Effector CD8-positive, alpha-beta T cell (primary cell): ENCODE measurements at places on chromosomes 2 and 18.

DNA sequence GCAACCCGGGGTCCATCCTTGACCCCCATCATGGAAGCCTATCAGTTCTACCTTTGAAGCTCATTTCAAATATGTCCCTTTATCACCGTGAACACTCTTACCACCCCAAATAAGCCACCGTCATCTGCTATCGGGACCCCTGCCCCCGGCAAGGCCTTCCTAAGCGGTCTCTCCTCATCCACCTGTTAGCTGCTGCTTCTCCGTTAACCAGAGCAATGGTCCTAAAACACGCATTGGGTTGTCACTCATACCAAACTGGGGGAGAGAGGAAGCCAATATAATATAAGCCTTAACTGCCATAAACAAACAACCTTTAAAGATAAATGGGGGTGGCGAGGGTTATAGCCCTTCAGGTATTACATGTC, 680 bp downstream of the ASNSD1 start:
- no peak for DNase-seq

DNA sequence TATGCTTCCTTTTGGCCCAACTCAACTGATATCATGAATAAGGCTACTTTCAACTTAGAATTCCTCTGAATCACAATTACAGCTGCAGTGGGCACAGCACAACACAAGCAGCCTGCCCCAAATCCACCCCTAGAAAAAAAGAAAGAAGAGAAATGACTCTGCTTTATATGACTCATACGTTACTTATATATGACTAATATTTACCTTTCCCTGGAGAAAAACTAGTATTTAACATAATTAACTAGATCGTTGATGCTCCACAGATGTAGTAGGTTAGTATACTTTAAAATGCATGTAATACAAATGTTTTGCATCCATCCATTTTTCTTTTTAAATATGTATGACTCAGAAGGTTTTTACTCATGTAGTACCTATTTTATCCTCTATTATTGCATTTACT, 133.3 kb upstream of the UNC80 start:
- no peak for DNase-seq

GRCh38 chr2:218345491-218346236, 11.0 kb upstream of the CATIP start:
- no peak for DNase-seq

- DNase-seq = no peak
These were observed 66.0 kb upstream of the ACSL3 start for GRCh38 chr2:222794585-222795449.

- DNase-seq = no peak
These were observed 42.9 kb downstream of the ZNF385B start for GRCh38 chr2:179818546-179818945.

DNA sequence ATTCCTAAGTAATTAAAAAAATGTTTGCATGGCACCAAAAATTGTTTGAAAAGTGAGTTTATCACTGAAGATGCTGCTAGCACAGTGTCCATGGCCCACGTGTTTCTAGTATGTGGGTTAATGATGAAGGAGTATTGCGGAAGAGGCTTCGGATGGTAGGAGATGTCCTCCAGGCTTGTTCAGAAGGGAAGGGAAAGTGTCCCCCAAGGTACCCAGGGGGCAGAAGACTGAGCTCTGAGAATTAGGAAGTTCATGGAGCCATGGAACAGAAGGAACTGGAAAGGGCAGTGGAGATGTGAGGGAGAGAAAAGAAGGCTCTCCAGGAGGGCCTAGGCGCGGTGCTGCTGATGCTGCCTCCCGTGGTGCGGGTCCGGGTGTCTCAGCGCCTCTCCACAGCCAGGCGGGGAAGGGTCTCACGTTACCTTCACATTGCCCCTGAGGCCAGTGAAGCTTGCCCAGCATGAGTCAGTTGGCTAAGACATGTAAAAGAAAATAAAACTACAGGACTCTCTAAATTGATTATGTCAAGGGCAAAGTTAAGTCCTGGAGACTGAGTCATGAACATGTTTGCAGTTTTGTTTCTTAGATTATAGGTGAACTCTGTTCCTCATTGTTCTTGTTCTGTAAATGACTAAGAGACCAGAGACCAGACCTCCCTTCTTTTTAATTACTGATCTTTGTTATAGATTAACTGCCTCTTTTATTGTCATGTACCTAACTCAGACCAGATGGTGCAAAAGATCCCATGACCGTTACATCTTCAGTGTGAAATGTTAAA, 89.0 kb downstream of the MTCL1 start:
- no peak for DNase-seq

GRCh38 chr18:73544032-73544431, 603.6 kb downstream of the FBXO15 start:
- no peak for DNase-seq

DNA sequence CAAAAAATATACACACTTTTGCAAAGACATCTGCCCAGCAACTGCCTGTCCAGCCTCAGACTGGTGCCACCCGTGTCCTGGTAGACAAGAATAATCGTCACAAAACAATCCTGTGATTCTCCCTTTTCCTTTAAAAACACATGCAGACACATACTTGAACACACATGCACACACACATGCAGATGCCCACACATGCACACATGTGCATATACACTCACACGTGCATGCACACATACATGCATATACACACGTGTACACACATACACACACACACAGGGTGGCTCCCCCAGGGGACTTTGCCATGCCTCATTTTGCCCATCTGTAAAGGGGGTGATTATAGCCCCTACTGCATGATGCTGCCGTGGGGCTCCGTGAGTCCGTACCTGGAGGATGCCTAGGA, 24.9 kb upstream of the ALPP start:
- no peak for DNase-seq

- DNase-seq = no peak
These were observed 346.6 kb downstream of the FSIP2 start for GRCh38 chr2:186085226-186085625.

GRCh38 chr2:31171142-31171541, 32.9 kb upstream of the GALNT14 start:
- no peak for DNase-seq

DNA sequence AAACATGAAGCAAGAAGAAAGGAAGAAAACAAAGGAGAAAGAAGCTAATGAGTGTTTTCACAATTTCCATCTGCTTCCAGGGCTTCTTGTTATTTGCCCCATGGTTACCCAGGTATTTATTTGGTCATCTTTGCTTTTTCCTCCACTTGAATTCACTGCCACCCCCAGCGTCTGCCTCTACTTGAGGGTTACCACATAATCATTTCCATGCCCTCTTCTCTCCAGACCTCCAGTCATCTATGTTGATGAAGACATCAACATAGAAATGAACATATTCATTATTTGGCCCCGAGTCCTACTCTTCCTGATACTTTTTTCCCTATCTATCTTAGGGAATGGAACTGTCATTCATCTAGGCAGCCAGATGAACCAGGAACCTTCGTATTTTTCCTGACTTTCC, 133.6 kb upstream of the CAVIN2 start:
- DNase-seq = no peak

GRCh38 chr2:112295407-112296078, 20.1 kb downstream of the ZC3H6 start:
- no peak for DNase-seq

DNA sequence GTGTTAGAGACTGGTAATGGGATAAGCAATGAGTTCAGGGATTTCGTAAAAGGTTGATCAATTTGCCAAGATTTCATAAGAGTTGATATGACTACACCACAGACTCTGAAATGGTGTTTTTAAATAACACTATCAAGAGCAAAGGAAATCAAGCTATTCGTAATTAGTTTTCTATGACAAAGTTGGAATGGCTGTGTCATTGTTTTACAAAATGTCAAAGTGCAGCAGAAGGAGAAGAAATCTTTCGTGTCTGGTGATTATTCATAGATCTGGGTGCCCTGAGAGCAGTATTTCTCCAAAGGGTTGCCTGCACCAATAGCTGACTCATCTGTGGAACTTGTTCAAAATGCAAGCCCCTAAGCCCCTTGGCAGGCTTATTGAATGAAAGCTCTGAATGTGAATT, 70.1 kb downstream of the NABP1 start:
- DNase-seq = no peak

GRCh38 chr2:70552501-70553333, 909 bp downstream of the TGFA start:
- DNase-seq = no peak

DNA sequence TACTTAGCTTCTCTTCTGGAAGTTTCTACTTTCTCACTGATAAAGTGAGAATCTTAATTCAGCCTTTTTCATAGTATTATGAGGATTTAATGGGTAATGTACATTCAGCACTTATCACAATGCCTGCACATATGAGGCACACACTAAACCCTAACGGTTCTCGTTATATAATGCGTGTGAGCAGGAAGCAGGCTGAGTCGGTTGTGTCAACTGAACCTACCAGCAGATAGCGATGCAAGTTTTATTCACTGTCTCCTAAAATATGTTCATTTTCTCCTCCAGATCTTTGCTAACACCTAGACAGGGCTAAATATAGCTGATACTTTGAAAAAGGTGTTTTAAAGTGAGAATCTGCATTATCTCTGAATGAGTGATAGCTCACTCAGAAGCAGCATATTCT, 201.6 kb downstream of the ALPK2 start:
- DNase-seq = no peak

GRCh38 chr18:75133721-75134610, 75.0 kb downstream of the PTGR3 start:
- DNase-seq = no peak

GRCh38 chr18:24497031-24497754, 36.8 kb downstream of the HRH4 start:
- DNase-seq = no peak

DNA sequence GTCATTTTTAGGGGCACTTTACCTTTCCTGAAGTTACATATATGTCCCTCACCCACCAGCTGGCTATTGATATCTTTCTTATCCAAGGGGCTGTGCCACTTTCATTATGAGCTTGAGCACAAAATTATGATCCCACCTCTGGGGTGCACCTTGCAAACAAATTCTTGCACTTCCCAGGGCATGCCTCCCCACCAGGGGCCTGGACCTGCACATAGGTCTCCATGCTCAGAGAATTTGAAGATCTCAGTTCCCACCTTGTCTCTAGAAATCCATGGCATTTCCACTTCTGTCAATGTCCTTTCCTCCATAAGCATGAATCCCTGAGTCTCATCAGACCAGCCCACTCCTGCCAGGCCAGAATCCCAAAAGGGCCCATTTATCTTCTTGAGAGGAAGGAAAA, 449.1 kb upstream of the REG3G start:
- no peak for DNase-seq

GRCh38 chr2:218387369-218388194, 5.5 kb downstream of the SLC11A1 start:
- no peak for DNase-seq
